ENCODE measurements at places on chromosomes 1 and 21. TPM values are rescaled to one million over a fixed set of nuclear protein-coding genes. Genes with fewer than 3 reads are reported as not detected.

Gene KRTAP19-1
- not detected for polyA plus RNA-seq

Gene IRF6
- 0.83 TPM for polyA plus RNA-seq

Gene PRR9
- polyA plus RNA-seq: not detected

Gene SELE
- polyA plus RNA-seq: 1.3 TPM

All from hindlimb muscle (tissue), 1 donor.